ENCODE measurements at places on chromosomes 13 and 19. TPM values are rescaled to one million over a fixed set of nuclear protein-coding genes. Genes with fewer than 3 reads are reported as not detected.
A peak's percentile ranks its signal among the peaks of the same experiment; 100 is the strongest.

GRCh38 chr13:71830323-71830722 lies 36.7 kb downstream of the DACH1 start:
- H3K4me1 ChIP-seq = no peaks in the 10 kb centered on the region
- no peaks in the 10 kb centered on the region for H3K27me3 ChIP-seq
- DNase-seq = no peak
- no peak overlapping the region for H3K4me3 ChIP-seq
- H3K27ac ChIP-seq = no peak overlapping the region
- no peaks in the 10 kb centered on the region for H3K36me3 ChIP-seq

- H3K36me3 ChIP-seq = no peaks in the 10 kb centered on the region
- peak overlapping the region; percentile 87 for H3K27ac ChIP-seq
- H3K4me1 ChIP-seq = no peaks in the 10 kb centered on the region
- peak overlapping the region; percentile 93 for H3K4me3 ChIP-seq
- no peak for DNase-seq
- H3K27me3 ChIP-seq = no peaks in the 10 kb centered on the region
These were observed 703 bp upstream of the FBL start for GRCh38 chr19:39846678-39847486.

GRCh38 chr19:6602729-6603114 lies 11.8 kb upstream of the CD70 start:
- DNase-seq = no peak
- H3K27ac ChIP-seq = no peak overlapping the region
- no peak overlapping the region for H3K4me3 ChIP-seq
- no peaks in the 10 kb centered on the region for H3K36me3 ChIP-seq

DNA sequence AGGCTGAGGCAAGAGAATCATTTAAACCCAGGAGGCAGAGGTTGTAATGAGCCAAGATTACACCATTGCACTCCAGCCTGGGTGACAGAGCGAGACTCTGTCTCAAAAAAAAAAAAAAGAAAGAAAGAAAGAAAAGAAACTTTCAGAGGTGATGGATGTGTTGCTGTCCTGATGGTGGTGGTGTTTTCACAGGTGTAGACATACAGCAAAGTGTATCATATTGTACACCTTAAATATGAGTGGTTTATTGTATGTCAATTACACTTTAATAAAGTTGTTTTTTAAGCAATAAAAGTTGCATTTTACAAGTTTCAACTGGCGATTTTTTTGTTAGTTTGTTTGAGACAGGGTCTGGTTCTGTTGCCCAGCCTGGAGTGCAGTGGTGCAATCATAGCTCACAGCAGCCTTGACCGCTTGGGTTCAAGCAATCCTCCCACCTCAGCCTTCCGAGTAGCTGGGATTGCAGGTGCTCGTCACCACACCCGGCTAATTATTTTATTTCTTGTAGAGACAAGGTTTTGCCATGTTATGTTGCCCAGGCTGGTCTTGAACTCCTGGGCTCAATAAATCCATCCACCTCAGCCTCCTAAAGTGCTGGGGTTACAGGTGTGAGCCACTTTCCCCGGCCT lies 13.5 kb upstream of the INSR start:
- no peaks in the 10 kb centered on the region for H3K36me3 ChIP-seq
- H3K4me3 ChIP-seq = no peak overlapping the region
- no peak overlapping the region for H3K27ac ChIP-seq
- no peaks in the 10 kb centered on the region for H3K27me3 ChIP-seq
- no peaks in the 10 kb centered on the region for H3K4me1 ChIP-seq

DNA sequence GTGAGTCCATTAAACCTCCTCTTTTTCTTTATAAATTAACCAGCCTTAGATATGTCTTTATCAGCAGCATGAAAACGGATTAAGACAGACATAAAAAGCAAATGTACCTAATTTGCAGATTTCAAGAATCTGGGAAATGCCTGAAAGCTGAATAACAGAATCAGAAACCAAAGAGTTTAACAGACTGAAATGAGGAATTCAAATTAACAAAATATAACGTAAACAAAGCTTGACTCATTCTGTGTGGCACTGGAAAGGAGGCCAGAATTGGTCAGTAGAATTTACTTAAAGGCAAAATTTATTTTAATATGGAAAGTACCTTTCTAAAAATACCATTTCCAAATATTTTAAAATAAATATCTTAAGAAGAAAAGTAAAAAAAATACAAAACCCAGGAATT lies 540.6 kb upstream of the HTR2A start:
- H3K36me3 ChIP-seq = no peaks in the 10 kb centered on the region
- no peaks in the 10 kb centered on the region for H3K4me1 ChIP-seq
- H3K27me3 ChIP-seq = no peaks in the 10 kb centered on the region
- no peak for DNase-seq
- no peak overlapping the region for H3K4me3 ChIP-seq

DNA sequence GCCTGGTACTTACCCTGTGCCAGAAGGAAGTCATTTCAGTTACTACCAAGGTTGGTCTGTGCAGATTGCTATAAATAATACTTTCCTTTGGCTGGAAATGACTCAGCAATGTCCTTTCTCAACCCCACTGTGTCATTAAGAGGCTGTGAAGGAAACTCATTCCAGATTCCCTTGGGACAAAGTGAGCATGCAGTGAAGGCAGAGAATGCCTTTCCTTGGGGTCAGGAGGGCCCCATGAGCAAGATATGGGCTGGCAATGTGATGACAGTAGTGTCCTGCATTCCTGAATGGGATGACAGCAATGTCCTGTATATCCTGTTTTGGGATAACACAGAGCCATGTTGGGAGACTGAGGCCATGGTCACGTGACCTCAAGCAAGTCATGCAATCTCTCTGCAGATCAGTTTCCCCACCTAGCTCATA lies 213.1 kb upstream of the TMTC4 start:
- H3K27ac ChIP-seq = no peak overlapping the region
- no peak overlapping the region for H3K4me3 ChIP-seq
- no peaks in the 10 kb centered on the region for H3K4me1 ChIP-seq
- H3K36me3 ChIP-seq = no peaks in the 10 kb centered on the region

Gene PROZ
- not detected for total RNA-seq

Gene ZNF737
- total RNA-seq = 12.6 TPM

Measured in Peyer's patch (tissue), 4 donors.